Fibroblast of villous mesenchyme (primary cell): ENCODE measurements at places on chromosomes 4 and X. TPM values are rescaled to one million over a fixed set of nuclear protein-coding genes. Genes with fewer than 3 reads are reported as not detected.
A peak's percentile ranks its signal among the peaks of the same experiment; 100 is the strongest.

Gene PFKFB1
- under 0.01 TPM in 1 of 2 replicates, not detected in the other for total RNA-seq

Gene AR
- 10.8 and 11.3 TPM in 2 replicates for total RNA-seq

Gene CSAG1
- total RNA-seq: not detected in 2 replicates

GRCh38 chrX:77910108-77910840, at the start of gene ATP7A:
Gene ATP7A, plus strand, starts transcription at chrX:77910693. Its CDS starts 60,949 bp downstream, at chrX:77971642.
- DNase-seq: peak; percentile 90

DNA sequence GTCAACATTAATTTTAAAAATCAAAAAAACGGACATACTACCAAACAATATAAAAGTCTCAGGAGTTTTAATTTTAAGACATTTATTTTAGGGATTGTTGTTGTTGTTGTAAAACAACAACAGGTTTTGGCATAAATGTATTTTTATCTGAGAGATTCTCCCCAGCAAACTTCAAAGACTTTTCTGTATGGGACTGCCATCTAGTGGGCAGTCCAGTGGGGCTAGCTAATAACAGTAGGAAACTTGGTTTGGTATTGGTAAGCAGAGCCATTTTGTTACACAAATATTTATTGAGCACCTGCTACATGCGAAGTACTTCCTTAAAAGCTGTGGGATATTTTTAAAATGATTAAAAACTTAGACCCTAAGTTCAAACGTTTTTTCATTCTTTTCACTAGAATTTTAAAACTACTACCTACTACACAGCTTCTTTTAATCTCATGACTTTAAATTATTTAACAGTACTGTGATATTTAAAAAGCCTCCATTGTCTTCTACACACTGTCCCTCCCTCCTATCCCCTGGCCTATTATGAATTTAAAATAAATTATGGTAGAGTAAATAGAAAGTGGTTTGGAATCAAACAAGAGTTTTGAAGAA, 1028.4 kb upstream of the INTU start:
- peak; percentile 56 for DNase-seq

DNA sequence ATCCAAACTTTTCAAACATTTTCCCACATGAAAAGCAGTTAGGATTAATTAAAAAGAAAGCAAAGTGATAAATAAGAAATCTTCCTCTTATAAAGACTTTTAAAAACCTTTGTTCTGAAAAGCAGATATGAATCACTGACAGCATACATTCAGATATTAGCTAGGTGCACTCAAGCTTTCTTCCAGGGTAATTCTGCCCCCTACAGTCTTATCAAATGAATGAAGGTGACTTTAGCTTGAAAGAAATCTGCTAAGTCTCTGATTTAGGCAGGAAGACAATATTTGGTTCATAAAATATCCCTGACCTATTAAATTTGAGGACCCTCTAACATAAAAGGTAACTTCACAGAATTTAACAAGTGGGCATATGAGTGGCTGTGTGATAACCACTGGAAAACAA, 209.1 kb upstream of the FAM47A start:
- no peak for DNase-seq

DNA sequence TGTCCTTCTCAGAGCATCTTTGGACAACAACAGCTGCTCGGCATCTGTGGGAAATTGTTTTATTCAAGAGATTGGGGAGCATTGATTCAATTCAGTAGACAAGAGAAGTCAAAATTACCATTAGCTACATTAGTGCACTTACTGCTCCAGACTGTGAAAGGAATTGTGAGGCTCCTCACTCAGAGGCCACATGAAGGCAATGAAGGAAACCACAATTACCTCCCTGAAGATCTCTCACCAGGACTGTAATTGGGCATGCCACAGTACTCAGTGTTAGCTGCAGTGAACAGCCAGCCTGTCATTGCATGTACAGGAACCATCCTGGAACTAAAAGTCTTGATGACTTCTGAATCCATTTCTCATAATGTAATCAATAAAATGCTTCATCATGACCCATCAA, 144.8 kb downstream of the PPA2 start:
- DNase-seq: no peak

DNA sequence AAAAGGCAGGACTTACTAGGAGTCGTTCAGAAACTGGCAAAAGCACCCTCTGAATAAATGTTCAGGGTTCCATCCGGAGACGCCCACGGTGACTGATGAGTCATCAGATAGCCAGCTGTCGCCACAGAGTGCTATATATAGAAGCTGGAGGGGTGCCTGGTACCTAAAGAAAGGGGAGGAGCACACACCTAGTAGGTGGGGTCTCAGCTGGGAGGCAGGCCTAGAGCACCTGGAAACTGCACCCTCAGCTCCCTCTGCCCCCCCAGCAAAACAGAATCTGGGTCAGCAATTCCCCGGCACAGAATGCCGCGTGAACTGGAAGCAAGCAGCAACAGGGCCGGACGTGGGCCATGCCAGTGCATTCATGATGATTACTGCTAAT, 242.0 kb downstream of the BCOR start:
- DNase-seq: peak; percentile 11

GRCh38 chrX:43728966-43729365, 72.9 kb downstream of the MAOA start:
- DNase-seq: no peak
